ENCODE measurements at places on chromosomes 3 and 15. TPM values are rescaled to one million over a fixed set of nuclear protein-coding genes. Genes with fewer than 3 reads are reported as not detected.
A peak's percentile ranks its signal among the peaks of the same experiment; 100 is the strongest.

DNA sequence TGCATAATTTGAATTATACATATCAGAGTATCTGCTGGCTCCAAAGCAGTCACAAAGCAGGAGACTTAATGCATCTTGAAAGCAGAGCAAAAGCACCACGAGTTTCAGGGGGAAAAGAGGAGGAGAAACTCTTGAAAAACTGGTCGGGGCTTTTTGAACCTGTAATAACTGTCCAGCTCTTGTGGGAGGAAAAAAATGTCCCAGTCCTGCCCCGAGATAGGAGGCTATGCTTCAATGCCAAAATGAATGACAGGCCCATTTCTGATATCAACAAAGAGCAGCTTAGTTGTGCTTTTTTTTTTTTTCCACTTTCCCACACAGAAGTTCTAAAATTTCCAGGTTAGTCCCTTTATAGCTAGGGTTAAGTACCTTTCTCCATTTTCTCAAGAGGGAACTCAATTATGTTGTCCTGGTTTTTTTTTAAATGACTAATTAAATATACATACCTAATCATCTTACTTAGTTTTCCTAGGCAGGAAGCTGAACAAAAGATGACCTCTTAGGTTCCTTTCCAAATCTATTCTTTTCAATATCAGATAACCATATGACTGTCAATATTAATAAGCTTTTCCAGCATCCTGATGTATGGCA lies 120.2 kb downstream of the TFDP2 start:
- no peak overlapping the region for H3K27ac ChIP-seq
- no peak overlapping the region for H3K4me3 ChIP-seq
- peaks cover 25% of the 10 kb centered on the region for H3K4me1 ChIP-seq
- H3K36me3 ChIP-seq: peaks cover 7% of the 10 kb centered on the region

- peaks cover 23% of the 10 kb centered on the region for H3K27me3 ChIP-seq
- H3K4me3 ChIP-seq: peak overlapping the region; percentile 90
- H3K4me1 ChIP-seq: peaks cover 7% of the 10 kb centered on the region
- no peaks in the 10 kb centered on the region for H3K36me3 ChIP-seq
Observed at GRCh38 chr15:100350434-100351226, 8.9 kb upstream of the ADAMTS17 start.

GRCh38 chr3:66133050-66133757 lies 87.6 kb upstream of the SLC25A26 start:
- no peaks in the 10 kb centered on the region for H3K36me3 ChIP-seq
- H3K27me3 ChIP-seq: peaks cover 9% of the 10 kb centered on the region
- DNase-seq: no peak

- DNase-seq: no peak
- H3K4me1 ChIP-seq: peaks cover 38% of the 10 kb centered on the region
Observed at GRCh38 chr15:80974914-80975313, 14.7 kb downstream of the MESD start.

DNA sequence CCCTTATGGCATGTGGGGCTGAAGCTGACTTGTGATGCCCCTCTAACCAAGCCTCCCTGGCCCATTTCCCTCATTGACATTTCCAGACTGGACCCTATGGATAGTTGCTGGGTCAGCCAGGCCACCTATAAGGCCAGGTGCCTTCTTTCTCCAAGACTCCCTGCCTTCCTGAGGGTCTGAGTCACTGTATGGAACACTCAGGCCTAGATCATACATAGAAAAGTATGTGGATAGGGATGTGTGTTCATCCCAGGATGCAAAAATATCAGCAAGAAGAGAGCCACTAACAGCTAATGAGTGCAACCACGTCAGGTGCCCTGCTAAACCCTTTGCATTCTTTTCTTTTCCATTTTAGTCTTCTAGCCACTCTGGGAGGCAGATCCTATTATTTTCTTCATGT lies 168.4 kb upstream of the WNT5A start:
- H3K27me3 ChIP-seq: peaks cover 7% of the 10 kb centered on the region
- DNase-seq: no peak
- peaks cover 3% of the 10 kb centered on the region for H3K4me1 ChIP-seq
- no peak overlapping the region for H3K27ac ChIP-seq
- no peak overlapping the region for H3K4me3 ChIP-seq

DNA sequence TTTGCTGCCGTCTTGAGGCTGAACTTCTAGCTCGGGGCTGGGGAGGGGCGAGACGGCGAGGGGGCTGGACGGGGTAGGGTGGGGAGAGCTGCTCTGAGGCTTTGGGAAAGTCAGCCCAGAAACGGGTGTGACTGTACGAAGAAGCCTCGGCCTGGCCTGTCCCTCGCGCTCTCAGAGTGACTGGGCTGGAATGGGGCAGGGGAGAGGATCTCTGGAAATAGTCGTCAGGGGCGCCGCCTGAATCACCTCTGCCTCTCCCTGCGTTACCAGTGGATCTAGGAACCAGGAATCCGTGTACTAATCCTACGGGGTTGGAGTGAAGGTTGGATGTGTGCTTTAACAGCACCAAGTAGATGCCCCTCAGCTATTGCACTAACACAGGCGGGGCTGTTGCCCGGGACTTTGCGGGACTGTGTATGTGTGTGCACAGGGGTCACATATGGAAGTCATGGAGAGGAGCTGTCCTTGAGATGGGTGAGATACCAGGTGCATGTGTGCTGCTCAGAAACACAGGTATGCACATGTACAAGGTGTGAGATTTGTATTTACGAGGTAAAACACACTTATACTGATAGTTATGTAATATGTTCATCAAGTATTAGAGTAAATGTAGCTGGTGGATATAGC lies 591 bp downstream of the FOXL2NB start:
- H3K4me3 ChIP-seq: no peak overlapping the region
- DNase-seq: no peak
- H3K27ac ChIP-seq: no peak overlapping the region
- peaks cover 89% of the 10 kb centered on the region for H3K27me3 ChIP-seq

DNA sequence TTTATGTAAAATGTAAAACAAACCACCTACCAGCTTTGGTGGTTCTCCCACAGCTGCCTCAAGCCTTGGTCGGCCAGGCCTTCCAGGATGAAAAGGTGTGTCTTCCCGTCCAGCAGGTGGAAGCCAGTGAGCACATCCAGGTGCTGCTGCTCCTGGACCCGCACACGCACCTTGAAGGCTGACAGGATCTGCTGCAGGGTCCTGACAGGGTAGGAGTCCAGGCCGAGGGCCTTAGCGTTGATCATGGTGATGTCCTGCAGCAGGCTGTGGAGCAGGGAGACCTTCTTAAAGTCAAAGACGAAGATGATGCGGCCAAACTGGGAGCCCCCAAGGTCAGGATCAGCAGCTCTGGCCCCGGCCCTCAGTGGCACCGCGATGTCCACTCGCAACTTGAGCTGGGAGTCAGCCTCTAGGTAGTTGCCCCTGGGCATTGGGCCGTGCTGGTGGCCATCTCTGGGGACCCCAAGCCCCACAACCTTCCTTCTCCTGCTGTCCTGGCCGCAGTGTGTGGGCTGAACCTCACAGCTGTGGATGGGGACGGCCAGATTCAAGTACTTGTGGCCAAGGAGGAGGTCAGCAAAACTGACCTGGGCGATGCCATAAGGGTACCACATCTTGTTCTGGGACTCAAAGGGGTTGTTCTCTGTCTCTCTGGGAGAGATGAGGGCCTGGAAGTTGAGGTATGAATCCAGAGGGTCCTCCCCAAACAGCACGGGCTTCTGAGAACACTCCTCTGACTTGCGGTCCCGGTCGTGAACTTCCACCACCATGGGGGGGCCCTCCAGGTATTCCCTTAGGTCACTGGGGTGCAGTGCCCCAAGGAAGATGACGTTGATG lies 48.6 kb downstream of the CFAP92 start:
- no peak for DNase-seq
- H3K4me1 ChIP-seq: no peaks in the 10 kb centered on the region
- no peak overlapping the region for H3K27ac ChIP-seq
- H3K4me3 ChIP-seq: no peak overlapping the region
- no peaks in the 10 kb centered on the region for H3K36me3 ChIP-seq
- H3K27me3 ChIP-seq: no peaks in the 10 kb centered on the region

DNA sequence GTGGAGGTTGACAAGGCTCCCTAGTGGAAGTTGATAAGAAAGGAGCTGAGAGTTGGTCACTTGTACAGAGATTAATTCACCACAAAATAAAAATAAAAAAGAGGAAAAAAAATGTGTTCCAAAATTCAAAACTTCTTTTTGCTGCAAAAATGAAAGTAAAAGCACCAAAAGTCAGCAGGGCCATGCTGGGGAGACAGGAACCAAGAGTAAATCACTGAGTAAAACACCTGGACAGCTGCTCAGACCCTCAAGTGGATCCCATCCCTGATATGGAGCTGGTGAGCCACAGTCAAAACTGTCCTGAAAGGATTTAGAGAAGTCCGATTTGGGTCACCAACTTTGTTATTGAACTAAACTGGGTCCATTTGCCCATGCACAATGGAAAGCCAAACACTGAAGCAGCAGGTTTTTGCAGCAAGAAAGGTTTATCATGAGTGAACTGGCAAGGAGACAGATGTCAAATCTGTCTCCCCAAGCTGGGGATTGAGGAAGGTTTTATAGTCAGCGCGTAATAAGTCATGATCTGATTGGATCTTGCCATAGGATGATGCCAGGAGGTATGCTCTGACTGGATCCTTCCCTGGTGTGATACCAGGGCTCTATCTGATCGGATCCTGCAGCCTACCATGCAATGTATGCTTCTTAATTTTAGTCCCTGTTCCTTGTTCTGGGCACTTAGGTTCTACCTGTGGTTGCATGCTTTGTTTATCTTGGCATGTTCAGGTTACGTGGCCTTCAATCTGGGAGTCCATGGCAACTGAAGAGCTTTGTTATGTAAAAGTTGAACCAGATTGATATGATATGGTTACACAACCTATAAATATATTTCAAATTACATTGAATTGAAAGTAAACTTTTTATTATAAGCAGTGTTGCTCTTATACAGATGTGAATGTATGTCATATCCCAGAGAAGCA lies 313.2 kb downstream of the POLQ start:
- no peak for DNase-seq
- no peak overlapping the region for H3K4me3 ChIP-seq
- no peaks in the 10 kb centered on the region for H3K4me1 ChIP-seq
- H3K27me3 ChIP-seq: no peaks in the 10 kb centered on the region
- no peaks in the 10 kb centered on the region for H3K36me3 ChIP-seq

DNA sequence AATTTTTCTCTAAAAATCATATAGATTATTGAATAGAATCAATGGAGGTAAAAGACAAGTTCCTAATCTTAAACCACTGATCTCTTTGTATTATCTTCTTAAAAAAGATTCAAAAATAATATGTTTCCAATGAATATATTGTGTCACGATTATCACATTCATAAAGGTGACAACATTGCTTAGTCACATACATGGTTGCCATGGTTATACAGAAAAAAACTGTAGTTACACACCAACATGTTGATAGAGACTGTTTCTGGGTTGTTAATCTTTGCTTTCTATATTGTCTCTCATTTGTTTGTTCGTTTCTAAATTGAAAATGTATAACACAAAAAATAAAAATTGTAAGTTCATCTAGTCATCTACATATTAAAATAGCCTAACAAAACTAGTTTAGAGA lies 376.0 kb upstream of the ALCAM start:
- DNase-seq: no peak
- no peaks in the 10 kb centered on the region for H3K36me3 ChIP-seq
- H3K4me3 ChIP-seq: no peak overlapping the region
- peaks cover 9% of the 10 kb centered on the region for H3K27me3 ChIP-seq
- H3K4me1 ChIP-seq: no peaks in the 10 kb centered on the region
- H3K27ac ChIP-seq: no peak overlapping the region

DNA sequence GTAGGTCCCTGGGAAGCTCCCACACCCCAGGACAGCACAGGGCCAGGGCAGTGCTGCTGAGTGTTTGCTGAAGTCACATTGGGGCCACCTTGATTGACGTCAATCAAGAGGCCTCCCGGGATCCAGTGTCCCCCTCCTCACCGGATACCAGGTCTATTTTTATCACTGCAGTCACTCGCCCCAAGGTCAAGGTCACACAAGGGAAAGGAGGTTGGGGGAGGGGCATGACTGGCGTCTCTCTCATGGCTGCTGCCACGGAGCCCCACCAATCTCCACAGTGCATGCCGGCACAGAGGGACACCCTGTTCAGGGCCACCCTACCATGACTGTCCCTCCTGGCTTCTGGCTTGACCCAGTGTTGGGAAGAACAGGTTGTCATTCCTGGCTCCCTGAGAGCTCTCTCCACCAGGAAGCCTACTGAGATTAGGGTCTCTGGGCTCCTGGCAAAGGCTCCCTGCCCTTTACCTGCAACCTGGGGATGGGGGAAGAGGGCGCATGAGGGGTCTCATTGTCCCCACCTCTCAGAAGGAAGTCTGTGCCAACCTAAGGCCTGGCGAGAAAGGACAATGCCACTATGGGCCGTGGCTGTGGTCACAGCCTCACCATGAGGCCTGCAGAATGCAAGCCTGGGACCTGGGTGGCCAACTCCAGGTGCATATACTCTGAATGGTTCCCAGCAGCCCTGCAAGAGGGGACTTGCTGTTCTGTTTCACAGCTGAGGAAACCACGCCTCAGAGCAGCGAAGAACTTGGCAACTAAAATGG lies 1.5 kb downstream of the MYL3 start:
- no peaks in the 10 kb centered on the region for H3K4me1 ChIP-seq
- no peaks in the 10 kb centered on the region for H3K36me3 ChIP-seq
- H3K27me3 ChIP-seq: peaks cover 2% of the 10 kb centered on the region
- no peak overlapping the region for H3K27ac ChIP-seq
- DNase-seq: no peak
- H3K4me3 ChIP-seq: no peak overlapping the region

- H3K27me3 ChIP-seq: peaks cover 14% of the 10 kb centered on the region
- no peaks in the 10 kb centered on the region for H3K4me1 ChIP-seq
- H3K4me3 ChIP-seq: no peak overlapping the region
- no peak for DNase-seq
- H3K36me3 ChIP-seq: no peaks in the 10 kb centered on the region
Observed at GRCh38 chr15:73849641-73850040, 23.7 kb upstream of the TBC1D21 start.

DNA sequence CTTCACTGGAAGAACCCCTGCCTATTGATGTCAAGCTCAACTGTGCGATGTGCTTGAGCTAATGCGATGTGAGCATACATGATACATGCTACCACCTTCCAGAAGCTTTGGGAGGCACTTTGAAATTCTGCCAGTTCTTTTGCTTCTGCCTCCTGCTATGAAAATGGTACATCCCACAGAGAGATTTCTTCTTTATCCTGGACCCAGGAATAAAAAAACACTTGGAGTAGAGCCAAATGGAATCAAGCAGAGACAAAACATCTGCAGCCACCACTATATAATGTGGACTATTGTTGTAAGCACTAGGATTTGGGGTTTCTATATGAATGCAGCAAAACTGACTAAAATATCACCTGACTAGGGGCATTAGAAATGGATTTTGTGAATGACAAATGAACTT lies 119.9 kb upstream of the GAP43 start:
- no peak for DNase-seq
- H3K36me3 ChIP-seq: no peaks in the 10 kb centered on the region
- H3K27me3 ChIP-seq: peaks cover 23% of the 10 kb centered on the region

The GTF2A2 gene
- total RNA-seq: 237 TPM

Measured in activated naive CD8-positive, alpha-beta T cell treated with anti-CD3 and anti-CD28 coated beads for 36 hours (primary cell).